ENCODE measurements at places on chromosomes 3 and 15. TPM values are rescaled to one million over a fixed set of nuclear protein-coding genes. Genes with fewer than 3 reads are reported as not detected.

KIF15 gene
- polyA plus RNA-seq, result 4.9 TPM

DNA sequence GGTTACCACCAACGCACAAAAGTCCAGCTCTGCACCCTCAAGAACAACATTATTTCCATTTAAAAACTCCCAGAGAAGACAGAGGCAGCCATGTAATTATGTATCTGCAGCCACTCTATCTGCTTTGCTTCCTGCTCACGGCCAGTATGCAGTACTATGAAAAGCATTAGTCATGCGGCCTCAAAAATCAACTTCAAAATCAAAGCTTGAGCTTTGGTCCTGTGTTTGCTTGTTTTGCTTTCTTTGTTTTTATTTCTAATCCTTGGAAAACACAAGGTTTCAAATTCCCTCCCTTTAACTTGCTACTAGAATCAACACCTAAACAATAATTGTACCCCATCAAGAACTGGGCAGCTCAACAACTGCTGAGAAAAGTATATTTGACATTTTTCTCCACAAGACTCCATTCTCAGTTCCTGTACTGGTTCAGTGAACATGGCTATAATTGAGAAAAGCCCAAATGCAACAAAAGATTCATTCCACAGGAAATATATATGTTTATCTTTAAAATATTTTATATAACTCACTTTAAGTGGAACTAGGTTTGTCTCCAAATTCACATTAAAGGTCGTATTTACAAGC lies 37.6 kb downstream of the GBE1 start:
- DNase-seq, result no peak

GASK1A gene
- 0.74 TPM for polyA plus RNA-seq

DNA sequence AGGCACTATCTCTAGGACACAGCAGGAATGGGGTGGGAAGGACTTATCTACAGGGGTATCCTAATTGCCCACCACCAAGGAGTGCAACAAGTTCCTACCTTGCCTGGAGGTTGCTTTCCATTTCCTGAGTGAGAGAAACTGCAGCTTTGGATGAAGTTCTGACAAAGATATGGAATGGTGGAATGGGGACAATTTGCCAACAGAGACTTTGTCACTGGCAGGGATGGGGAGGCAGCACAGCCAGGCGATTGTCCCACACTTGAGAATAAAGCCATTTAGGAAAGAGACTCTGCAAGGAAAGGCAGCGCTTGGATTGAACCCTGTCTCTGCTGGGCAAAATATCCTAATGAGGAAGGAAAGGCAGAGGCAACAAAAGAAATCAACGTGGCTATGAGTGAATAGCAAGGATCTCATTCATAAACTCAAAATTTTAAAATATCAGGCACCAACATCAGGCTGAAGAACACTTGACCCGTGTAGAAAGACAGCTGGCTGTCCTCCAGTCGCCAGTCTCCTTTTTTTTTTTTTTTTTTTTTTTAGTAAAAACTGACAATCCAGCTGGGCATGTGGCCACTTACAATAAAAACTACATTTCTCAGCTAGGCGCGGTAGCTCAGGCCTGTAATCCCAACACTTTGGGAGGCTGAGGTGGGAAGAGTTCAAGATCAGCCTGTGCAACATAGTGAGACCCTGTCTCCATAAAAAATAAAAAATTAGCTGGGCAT lies 31.6 kb upstream of the PDE8A start:
- no peak for DNase-seq

DNA sequence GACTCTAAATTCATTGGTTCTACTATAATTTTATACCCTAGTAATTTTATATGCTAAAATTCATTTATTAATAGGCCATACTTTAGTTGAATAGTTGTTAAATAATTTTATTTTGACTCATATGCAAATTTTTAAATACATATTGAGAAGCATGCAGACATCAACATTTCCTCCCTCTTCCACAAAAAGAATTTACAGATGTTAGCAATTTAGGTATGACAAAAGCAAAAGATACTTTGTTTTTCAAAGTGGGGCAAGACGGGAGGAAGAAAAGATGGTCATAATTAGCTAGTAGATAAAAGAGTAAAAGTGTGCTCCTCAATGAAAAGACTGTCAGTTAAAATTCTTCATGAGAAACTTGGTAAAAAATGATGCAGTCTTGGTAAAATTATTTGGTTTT lies 148.9 kb upstream of the TSPAN3 start:
- DNase-seq, result no peak

ATP13A5 gene
- polyA plus RNA-seq, result not detected

- no peak for DNase-seq
Measured at GRCh38 chr15:80536716-80537115, 132.5 kb downstream of the ARNT2 start.

TEX55 gene
- not detected for polyA plus RNA-seq

IL12A gene
- 0.54 TPM for polyA plus RNA-seq

GRK7 gene
- not detected for polyA plus RNA-seq

OSBPL10 gene
- 20.1 TPM for polyA plus RNA-seq

DNA sequence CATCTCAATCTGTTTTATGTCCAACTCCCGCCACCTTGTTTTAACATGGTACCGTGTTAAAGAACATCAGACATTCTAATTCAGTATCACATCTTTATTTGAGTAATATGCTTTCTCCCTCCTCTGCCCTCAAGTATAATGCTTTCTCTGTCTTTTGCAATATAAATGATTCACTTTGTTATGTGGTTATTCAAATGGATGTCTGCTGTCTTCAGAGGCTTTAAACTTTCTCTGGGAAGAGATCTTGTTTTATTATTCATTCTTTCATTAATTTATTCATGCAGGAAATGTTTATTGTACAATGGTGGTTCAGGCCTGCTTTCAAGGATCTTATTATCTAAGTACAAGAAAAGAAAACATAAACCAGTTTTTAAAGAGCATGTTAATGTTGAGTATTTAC lies 57.1 kb downstream of the RAP2B start:
- DNase-seq, result no peak

SPINK8 gene
- polyA plus RNA-seq, result not detected

DMXL2 gene
- 5.8 TPM for polyA plus RNA-seq

DNA sequence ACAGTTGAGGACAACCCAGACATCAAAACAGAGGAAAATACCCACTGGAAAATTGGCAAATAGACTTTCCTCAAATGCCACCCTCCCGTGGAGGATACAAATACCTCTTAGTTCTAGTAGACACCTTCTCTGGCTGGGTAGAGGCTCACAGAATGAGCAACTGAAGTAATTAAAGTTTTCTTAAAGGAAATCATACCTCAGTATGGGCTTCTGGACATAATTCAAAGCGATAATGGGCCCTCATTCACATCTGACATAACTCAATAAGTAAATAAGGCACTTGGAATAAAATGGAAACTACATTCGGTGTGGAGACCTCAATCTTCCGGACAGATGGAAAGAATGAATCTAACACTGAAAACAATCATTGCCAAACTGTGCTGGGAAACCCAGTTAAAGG lies 115.2 kb upstream of the PLCL2 start:
- DNase-seq, result no peak

SLCO2A1 gene
- 0.14 TPM for polyA plus RNA-seq

C2CD4A gene
- polyA plus RNA-seq, result not detected

DNA sequence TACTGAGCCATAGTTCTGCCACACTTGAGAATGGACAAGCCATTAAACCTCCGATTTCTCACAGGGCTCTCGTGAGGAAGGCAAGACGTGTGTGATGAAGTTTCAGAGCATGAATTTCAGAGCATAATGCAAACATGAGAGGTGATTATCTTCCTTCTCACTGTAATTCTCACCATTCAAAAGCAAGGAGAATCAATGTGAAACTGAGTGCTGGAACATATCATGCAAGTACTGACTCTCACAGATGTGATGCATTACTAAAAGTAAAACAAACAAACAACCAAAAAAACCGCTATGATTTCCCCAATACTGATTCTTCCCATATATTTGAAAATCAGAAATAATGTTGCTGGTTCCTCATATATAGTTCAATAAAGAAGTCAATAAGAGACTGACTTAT lies 23.7 kb downstream of the P3H2 start:
- DNase-seq, result no peak

- no peak for DNase-seq
Measured at GRCh38 chr3:42202217-42202865, 63.6 kb downstream of the CCK start.

P2RY1 gene
- polyA plus RNA-seq, result 0.35 TPM

- DNase-seq, result peak; percentile 2
Measured at GRCh38 chr3:115217292-115217677, 70.2 kb upstream of the ZBTB20 start.

ALCAM gene
- 27.6 TPM for polyA plus RNA-seq

DNA sequence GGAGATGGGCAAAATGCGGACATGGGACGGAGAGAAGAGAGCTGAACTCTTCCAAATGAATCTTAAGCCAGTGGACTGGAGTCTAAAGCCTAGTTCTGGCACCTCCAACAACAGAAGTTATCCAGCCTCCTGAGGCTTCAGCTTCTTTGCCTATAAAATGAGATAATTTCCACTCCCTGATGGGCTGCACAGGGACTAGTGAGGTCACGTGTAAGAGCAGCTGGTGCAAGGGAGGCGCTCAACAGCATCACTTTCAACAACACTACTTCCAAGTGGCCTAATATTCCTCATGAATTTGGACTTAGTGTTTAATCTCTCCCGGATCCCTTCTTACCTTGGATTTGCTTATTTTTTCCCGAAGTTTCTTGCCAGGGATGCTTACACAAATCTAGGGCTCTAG lies 8.7 kb downstream of the CXCR6 start:
- no peak for DNase-seq

TLR9 gene
- not detected for polyA plus RNA-seq

DNA sequence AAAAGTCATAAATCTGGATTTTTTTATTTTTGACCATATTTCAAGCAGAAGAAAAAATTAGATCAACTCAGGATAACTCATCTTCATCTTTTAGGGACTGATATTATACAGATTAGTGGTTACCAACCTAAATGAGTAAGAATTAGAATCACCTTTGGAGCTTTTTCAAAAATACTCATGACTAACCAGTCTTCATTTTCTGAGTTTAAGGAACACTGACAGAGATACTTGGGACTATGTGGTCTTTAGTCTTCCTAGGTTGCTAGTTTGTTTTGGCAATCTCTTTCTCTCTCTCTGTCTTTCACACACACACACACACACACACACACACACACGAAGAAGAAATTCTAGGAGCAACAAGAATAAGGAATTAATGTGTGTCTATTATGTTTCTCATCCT lies 50.1 kb downstream of the TMOD3 start:
- no peak for DNase-seq

- DNase-seq, result no peak
Measured at GRCh38 chr15:58553365-58553918, 121.7 kb downstream of the LIPC start.

Data from foreskin keratinocyte (primary cell).